A172 (cell line): ENCODE measurements at places on chromosomes 16 and 17. TPM values are rescaled to one million over a fixed set of nuclear protein-coding genes. Genes with fewer than 3 reads are reported as not detected.
A peak's percentile ranks its signal among the peaks of the same experiment; 100 is the strongest.

DNA sequence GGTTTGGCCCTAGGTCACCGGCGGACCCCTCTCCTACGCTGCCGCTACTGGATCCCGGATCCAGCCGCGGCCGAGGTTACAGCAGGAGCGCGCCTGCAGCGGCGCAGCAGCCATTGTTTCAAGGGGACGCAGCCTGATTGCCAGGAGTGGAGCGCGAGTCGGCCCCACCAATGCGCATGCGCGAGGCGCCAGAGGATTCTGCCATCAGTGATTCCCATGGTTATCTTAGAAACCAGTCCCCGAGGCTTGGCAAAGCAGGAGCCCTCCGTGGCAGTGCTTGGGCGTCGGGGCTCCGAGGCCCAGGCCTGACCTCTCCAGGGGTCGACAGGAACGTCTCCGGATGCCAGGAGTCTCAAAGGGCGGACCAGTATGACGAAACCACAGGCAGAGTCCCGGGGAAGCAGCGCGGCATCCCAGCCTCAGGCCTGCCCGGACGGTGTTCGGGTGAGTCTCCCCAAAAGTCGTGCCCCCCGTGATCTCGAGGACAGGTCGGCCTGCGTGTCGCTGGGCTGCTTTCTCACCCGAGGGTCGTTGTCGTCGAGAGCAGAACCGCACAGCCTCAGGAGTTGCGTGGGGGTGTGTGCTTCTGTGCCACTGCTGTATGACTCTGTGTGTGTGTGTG lies 608.5 kb downstream of the KCNJ18 start:
- no peak for DNase-seq

GRCh38 chr17:21419299-21420239 lies 43.4 kb downstream of the KCNJ12 start:
- DNase-seq: no peak

DNA sequence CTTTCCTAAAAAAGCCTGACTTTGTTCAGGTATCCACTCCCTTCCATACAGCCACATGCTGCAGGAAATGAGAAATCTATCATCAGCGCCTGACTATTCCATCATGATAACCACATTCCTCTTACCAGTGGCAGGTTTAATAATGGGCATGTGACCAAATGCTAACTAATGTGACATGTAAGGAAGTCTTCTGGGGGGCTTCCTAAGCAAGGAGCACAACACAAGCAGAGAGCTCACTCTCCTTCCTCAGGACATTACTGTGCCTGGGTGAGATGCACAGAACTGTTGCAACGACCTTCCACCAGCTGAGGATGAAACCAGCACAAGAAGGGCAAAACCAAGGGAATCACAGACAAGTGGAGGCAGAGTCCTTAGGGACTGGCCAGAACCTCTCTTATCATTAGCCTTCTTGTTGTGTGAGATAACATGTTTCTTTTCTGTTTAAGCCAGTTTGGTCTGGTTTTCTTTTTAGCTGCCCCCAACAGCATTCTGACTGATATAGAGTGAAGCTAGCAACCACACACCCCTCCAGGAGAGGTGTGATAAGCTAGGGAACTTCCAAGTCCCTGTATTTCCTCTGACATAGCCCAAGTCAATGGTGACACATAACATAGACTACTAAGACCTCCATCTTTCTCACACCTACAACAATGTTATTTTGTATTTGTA lies 16.9 kb downstream of the MYO1D start:
- DNase-seq: no peak

- no peak for DNase-seq
Measured at GRCh38 chr17:7222972-7223292, 3.2 kb downstream of the ACADVL start.

- DNase-seq: no peak
Measured at GRCh38 chr16:68739964-68740627, 3.0 kb downstream of the CDH1 start.

DNA sequence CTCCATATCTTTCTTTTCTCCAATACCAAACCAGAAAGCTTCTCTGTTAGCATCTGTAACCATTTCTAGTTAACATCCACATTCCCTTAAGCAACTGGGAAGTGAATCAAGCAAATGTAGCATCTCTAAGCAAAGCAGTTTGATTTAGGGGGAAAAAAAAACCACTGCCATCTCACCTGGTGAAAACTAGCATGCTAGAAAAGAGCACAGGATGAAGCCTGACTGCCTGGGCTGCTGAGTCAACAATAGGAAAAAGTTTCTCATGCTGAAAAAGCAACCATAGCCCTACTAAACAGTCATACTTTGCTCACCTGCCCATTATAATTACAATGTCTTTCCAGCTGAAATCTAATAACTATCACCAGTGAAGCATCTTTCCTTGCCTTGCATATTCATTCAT lies 139.3 kb downstream of the ANKFN1 start:
- DNase-seq: no peak

DNA sequence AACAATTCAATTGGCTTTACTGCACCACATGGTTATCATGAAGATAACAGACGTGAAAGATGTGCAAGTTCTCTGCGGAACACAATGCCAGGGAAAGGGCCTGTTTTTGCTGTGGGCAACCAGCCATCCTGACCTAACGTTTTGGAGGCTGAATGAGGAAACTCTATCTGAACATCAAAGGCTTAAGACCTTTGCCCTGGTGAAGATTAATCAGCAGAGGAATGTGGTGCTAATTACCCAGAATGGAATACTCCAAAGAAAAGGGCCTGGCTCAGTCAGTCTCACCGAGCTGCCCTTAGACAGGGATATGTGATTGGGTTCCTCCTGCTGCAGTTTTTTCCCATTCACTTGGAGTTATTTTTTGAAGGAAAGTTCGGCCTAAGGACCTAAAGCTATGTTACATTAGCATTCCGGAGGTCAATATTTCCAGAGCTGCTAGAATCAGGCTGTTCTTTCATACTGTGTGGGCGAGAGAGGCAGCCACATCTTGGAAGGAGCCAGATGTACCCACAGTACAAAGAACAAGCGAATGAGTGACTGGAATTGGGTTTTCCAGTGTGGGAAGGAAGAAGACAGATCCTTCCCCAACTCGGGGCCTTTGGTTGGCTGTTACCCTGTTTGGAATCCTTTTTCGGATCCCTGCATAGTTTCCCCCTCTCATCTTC lies 15.5 kb downstream of the ASIC2 start:
- DNase-seq: no peak

GRCh38 chr17:39658760-39659159 lies 6.4 kb upstream of the TCAP start:
- no peak for DNase-seq

GRCh38 chr16:66277311-66278070 lies 89.0 kb upstream of the CDH5 start:
- DNase-seq: no peak

DNA sequence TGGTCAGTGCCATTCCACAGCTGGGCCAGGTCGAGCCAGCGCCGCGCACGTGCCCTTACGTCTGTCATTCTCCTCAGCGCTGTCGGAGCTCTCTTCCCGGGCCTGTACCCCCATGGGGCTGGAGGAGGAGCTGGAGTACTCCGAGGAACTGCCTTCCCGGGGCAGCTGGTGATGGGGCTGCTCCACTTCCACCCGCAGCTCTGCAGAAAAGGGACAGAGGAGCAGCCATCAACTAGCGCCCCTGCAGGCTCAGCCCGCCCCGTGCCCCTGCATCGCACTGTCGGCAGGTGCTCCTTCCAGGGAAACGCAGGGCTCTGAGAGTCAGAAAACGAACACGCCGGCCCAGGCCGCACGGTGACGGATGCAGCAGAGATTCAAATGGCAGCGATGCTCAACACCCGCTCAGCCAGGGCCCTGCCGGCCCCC lies 20.9 kb downstream of the MAP1LC3B start:
- DNase-seq: no peak

DNA sequence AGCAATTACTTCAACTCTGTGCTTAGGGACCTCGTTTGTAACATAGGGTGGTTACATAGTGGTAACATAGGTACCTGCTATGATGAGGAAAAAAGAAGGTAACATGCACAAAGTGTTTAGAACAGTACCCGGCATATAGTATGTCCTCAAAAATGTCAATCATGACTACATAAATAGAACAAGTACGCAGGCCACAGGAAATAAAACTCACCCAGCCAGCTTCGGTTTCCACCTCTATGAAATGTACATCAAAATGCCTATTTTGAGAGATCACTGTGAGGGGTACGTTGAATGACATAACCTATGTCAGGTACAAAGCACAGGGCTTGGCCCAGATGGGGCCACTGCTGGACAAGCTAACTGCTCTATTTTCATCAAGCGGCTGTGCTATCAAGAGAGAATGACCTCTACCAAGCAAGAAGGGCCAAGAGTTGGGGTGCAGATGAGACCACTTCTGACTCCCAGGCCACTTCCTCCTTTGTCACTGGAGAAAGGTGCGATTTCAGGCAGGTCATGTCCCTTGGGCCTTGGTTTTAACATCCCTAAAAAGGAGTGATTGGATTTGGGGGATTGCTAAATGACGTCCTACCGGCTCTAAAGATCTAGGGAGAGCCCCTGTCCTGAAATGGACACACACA lies 45.4 kb downstream of the WSB1 start:
- DNase-seq: no peak

DNA sequence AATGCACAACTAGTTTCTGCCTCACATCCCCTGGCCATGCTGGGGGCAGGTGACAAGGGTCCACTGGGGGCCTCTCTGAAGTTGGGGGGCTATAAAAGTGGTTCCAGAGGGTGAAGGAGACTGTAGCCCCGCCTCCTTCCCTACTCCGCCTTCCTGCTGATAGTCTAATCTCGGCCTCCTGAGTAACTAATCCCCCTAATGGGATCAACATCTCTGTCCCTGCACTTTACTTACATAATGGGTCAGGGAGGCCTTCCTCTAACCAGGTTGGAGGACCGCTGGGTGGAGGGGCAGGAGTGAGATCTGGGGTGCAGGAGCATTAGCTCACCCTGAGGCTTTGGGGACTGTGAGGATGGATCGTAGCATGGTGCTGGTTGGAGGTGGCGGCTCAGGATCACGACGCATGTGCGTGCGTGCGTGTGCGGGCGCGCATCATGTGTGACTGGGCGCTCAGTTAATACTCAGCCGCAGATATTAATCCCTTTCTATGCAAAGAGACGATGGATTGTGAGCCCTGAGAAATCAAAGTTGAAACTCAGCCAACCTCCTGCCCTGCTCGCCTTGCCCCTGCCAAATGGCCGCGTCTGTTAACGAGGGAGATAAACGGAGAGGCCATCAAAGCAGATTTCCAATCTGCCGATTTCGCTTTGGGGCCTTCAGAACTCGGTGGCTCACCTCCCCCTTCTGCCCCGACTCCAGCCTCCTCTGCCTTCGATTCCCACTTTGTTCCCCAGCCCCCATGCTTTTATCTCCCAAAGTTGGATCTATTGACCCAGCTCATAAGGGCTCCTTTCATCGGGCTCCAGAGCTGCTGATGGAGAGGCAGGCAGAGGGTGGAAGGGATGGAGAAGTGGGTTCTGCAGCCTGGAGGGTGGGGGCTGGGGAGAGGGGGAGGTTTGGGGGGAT lies 107.3 kb downstream of the SDK2 start:
- DNase-seq: no peak

- DNase-seq: no peak
Measured at GRCh38 chr17:68600931-68601564, at the start of gene FAM20A. TSS of gene FAM20A (minus strand) at chr17:68601367. CDS start at chr17:68600666, 701 bp downstream.

DNA sequence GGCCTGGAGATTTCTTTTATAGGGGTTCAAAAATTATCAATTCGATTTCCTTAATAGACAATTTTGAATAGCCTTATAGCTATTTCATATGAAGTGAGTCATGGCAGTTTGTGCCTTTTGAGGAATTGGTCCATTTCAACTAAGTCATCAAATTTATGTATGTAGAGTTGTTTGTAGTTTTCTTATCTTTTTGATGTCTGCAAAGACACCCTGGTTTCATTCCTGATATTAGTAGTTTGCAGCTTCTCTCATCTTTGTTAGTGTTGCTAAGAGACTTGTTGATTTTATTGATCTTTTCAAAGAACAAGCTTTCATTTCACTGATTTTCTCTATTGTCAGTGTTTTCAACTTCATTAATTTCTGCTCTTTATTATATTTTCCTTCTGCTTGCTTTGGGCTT lies 44.2 kb downstream of the N4BP1 start:
- DNase-seq: no peak

DNA sequence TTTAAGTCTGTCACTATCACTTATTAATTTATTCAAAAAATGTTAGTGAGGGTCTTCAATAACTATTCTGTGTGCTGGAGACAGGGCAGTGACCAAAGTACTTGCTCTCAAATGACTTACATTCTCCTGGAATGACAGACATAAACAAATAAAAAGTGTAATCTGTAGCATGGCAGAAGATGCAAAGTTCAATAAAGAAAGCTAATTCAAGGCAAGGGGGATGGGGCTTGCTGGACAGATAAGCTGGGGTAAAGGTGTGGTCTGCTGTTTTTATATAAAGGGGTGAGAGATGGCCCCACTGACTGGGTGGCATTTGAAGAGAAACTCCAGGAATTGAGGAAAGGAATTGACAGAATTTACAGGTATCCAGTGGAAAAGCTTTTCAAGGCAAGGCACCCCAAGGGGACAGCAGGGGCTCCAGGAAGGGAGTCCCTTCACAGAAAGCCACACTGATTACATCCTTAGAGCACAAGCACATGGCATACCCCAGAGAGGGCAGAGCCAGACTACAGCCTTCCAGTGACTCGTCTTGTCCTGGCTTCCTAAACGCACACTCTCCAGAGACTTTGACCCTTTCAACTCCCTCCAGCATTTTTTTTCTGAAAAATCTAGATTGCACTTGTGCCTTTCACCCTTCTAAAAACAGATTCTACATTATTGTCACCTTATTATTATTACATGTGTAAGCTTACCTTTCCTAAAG lies 123.7 kb upstream of the HS3ST3A1 start:
- peak; percentile 75 for DNase-seq

GRCh38 chr16:81921843-81922584 lies 89.3 kb downstream of the SDR42E1 start:
- DNase-seq: no peak

GRCh38 chr16:10817963-10818941 lies at the start of gene TVP23A:
TSS of gene TVP23A (minus strand) at chr16:10818794. CDS start at chr16:10818493, 301 bp downstream.
- no peak for DNase-seq

GRCh38 chr16:70740914-70741782 lies 55.3 kb upstream of the MTSS2 start:
- DNase-seq: peak; percentile 67

GRCh38 chr17:81509972-81510784 lies 2.4 kb downstream of the ACTG1 start:
- no peak for DNase-seq

- peak; percentile 20 for DNase-seq
Measured at GRCh38 chr16:4693956-4694641, 737 bp downstream of the NUDT16L1 start.

DNA sequence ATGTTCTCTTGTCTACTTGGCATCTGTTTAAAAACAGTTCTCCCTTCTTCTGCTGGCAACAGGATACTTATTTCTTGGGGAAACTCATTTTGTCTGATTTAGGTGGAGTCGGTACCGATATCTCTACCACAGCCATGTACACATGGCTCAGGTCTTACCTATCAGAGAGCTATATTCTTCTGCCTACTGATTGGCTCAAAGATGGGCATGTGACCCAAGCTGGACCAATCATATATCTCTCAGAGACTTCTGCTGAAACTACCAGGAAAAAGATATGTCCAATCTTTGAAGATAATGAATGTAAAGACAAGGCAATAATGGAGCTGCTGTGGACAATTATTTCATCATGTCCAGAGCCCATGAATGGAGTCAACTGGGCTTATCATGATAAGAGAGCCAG lies 21.6 kb upstream of the SHISA9 start:
- no peak for DNase-seq

Gene TMEM220
- 0.12 and 0.26 TPM in 2 replicates for total RNA-seq

Gene LHX1
- total RNA-seq: 0.77 and 1.4 TPM in 2 replicates

Gene SEPTIN12
- total RNA-seq: not detected in 2 replicates

Gene FBXL16
- total RNA-seq: 9.9 and 10.0 TPM in 2 replicates

Gene DNAI2
- not detected in 2 replicates for total RNA-seq
